Subcutaneous adipose tissue (tissue), 4 donors: ENCODE measurements at places on chromosomes 2 and 18. TPM values are rescaled to one million over a fixed set of nuclear protein-coding genes. Genes with fewer than 3 reads are reported as not detected.

Gene ZNF892
- 4.6 TPM for total RNA-seq

Gene ARHGAP25
- total RNA-seq, result 13.9 TPM

Gene NR4A2
- 7.2 TPM for total RNA-seq

Gene PTCD3
- 174 TPM for total RNA-seq

Gene CDH20
- total RNA-seq, result 5.1 TPM

Gene ELOA2
- total RNA-seq, result not detected

Gene HRH4
- 0.68 TPM for total RNA-seq
